MV-4-11 (cell line): ENCODE measurements at places on chromosomes 6 and 20.

DNA sequence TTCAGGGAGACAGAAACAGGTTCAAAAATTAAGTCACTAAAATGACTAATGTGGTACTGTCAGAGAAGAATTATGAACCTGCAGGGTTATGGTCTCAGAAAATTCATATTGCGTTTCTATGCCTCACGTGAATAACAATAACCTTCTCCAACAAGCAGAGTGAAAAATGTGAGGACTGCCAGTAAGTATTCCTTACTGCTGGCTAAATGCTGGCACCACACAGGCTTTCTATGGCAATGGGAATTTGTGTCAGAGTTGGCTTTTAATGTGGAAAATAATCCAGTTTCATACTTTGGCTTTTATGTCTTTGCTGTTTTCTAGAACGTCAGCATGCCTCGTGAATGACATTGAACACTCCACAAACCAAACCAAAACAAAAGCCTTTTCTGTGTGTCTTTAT, 656.0 kb downstream of the KIF16B start:
- DNase-seq, result no peak

- DNase-seq, result no peak
Observed at GRCh38 chr20:43837856-43838702, 76.6 kb upstream of the TOX2 start.

GRCh38 chr6:30955367-30956042, 14.7 kb downstream of the MUCL3 start:
- peak; percentile 47 for DNase-seq

- no peak for DNase-seq
Observed at GRCh38 chr6:100730001-100730980, 150.8 kb downstream of the ASCC3 start.

DNA sequence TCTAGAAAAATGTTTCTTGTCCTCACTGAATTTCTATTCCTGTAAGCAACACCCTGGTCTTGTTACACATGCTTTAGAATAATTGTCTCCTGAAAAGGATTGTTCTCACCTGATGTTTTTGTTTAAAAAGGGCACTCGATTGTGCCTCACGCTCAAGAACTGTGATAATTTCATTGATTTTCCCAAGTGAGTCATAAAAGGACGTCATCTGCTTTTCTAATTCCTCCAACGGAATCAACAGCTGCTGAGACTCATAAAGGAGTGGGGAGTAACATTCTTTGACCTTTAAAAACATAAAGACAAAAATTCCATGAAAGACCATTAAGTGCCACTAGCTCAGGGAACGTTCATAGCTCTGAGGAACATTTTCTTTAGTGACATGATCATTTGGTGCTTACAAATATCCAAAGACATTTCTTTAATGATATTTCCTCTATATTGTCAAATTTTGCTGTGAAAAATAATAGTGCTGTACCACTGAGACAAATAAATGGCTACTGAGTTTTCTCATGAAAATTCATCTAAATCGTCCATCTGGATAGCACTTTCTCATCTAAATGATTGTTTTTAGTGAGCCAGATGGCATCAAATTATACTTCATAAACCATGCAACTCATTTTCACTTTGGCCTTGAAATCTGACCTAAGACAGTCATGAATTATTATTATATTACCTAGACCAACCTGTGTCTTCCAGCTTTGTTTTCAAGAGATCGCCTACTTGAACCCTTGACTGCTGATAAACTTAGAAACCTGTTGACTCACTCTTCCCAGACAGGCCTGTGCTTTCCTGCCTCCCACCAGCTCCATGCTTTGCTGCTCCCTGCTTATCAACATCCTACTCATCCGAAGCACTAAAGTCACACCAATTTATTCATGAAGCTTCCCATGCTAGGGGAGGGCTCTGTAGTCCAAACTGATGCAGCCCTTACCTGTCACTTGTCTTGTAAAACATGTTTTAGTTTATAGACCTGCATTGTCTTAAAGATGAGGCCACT, 178.2 kb downstream of the SYNE1 start:
- no peak for DNase-seq

- DNase-seq, result no peak
Observed at GRCh38 chr6:121607721-121608120, 172.3 kb downstream of the GJA1 start.

GRCh38 chr6:158912655-158913054, 87.3 kb downstream of the RSPH3 start:
- DNase-seq, result no peak

DNA sequence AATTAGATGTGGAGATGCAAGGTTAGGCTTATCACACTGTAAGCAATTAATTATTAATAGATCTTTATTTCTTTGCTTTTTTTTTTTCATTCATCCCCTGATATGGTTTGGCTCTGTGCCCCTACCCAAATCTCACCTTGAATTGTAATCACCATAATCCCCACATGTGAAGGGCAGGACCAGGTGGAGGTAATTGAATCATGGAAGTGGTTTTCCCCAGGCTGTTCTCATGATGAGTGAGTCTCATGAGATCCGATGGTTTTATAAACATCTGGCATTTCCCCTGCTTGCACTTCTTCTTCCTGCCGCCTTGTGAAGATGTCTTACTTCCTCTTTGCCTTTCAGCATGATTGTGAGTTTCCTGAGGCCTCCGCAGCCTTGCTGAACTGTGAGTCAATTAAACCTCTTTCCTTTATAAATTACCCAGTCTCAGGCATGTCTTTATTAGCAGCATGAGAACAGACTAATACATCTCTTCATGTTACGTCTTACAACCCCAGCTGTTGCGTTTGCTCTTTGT, 333.8 kb downstream of the CDH26 start:
- DNase-seq, result peak; percentile 76

DNA sequence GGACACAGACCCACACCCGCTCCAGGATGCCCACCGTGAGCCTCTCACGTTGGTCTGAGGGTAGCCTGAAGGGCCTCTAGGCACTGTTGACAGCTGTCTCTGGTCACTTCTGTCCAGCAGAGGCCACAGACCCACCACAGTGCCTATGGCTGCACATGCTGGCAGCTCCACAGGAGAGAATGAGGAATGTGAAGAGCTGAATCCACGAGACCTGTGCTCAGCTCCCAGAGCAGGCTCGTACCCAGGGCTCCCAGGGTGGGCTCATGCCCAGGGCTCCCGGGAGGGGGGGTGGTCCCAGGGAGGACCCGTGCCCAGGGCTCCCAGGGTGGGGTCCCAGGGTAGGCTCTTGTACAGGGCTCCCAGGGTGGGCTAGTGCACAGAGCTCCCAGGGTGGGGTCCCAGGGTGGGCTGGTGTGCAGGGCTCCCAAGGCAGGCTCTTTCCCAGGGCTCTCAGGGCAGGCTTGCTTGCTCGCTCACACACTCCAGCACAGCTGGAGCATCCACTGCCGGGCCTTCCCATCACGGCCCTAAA, 201.0 kb downstream of the SYNDIG1 start:
- DNase-seq, result no peak

DNA sequence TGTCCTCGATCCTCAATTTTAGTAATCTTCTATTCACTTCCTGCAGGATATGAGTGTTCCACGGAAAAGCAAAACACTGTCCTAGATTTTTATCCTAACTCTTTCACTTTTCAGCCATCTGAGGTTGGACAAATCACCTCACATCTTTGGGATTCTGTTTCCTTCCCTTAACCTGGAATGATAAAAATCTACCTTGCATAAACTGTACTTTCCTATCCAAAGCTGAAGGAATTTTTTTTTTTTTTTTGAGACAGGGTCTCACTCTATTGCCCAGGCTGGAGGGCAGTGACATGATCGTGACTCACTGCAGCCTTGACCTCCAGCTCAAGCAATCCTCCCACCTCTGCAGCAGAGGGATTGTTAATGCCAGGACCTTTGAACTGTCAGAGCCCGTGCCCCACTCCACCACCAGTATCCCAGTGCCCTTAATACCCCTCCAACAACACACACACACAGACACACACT, 20.5 kb downstream of the CAPN11 start:
- DNase-seq, result no peak

DNA sequence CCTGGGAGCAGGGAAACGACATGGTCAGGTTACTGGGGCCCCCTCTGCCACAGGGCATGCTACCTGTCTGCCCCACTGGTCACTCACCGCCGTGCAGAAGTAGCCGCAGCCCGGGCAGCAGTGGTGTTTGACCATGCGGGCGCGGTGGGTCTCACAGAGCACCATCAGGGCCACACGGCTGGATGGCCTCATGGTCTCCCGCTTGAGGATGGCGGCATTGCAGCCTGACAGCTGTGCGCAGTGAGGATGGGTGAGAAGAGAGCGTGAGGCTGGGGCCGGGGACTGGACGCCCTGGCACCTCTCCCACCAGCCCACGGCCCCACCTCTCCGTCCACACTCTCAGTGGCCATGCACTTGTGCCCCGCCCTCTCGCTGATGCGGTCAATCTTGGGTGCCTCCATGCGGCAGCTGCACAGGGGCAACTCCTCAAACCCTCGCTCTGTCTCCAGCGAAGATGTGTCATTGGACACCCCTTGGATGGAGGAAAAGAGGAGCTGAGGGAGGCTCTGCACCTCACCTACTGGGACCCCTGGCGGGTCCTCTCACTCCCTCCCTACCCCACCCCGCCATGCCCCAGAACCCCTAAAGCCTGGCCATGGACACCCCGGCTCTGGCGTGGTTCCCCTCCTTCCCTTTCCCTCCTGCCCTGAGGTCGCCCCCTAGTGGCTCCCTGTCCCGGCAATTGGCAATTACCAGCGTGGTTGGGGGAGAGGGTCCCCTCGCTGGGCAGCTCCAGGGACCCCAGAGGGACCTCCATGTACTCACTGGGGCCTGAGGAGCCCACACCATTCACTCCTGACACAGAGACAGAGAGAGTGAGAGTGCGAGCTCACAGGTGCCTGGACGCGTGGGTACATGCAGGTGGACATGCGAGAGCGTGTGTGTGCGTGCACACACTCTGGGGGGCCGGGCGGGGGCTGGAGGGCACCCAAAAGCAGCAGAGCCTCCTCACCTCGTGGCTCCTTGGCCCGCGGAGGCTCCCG, 8.9 kb downstream of the EHMT2 start:
- DNase-seq, result no peak
